Osteoblast (primary cell): ENCODE measurements at places on chromosomes 11 and 22.

DNA sequence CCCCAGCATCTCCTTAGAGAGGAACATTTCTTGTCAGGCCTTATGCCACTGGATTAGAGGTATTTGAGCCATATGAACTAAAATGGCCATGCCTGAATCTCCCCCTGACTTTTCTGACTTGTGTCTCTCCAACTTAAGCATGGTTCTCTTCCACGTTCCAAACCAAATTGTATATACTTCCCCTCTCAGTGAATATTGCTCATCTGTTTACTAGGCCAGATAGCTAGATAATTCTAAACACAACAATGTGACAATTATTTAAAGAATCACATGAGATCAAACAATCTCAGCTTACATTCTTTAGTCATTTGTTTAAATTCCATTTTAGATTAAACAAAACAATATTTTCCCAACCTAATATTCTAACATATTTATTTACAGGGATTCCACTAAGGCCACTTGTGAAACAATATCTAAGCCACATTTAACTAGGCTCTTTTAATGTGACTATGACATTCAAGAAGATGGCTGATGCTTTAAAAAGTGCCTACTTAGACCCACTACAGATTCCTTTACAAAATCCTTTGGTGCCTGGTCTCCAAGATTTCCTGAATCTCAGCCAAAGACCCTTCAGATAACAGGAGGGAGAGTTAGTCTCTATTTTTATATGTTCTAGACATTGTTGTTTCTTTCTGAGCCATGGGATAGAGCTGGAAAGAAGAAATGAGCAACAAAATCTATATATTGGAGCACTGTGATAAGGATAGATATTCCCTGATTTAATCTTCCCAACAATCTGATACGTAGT is 105.7 kb downstream of the CADM1 start:
- DNase-seq, result no peak

DNA sequence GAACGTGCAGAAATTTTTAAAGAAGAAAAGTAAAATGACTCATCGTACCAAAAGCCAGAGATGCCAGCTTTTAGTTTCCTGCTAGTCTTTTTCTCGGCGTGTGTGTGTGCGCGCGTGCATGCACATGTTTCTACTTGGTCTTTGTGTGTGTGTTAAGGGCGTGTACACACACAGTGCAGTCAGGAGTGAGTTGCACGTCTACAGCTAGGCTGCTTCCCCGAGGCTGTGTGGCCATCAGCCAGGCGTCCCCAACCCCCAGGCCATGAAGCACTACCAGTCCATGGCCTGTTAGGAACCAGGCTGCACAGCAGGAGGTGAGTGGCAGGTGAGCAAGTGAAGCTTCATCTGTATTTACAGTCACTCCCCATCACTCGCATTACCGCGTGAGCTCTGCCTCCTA is 36.4 kb downstream of the KCNQ1 start:
- no peak for DNase-seq

GRCh38 chr22:45298934-45299505 is 10.7 kb upstream of the FAM118A start:
- DNase-seq, result no peak

- DNase-seq, result peak; percentile 90
Measured at GRCh38 chr11:27861706-27862430, 161.6 kb upstream of the BDNF start.

- DNase-seq, result no peak
Measured at GRCh38 chr11:86720546-86720945, 48.1 kb upstream of the ME3 start.

DNA sequence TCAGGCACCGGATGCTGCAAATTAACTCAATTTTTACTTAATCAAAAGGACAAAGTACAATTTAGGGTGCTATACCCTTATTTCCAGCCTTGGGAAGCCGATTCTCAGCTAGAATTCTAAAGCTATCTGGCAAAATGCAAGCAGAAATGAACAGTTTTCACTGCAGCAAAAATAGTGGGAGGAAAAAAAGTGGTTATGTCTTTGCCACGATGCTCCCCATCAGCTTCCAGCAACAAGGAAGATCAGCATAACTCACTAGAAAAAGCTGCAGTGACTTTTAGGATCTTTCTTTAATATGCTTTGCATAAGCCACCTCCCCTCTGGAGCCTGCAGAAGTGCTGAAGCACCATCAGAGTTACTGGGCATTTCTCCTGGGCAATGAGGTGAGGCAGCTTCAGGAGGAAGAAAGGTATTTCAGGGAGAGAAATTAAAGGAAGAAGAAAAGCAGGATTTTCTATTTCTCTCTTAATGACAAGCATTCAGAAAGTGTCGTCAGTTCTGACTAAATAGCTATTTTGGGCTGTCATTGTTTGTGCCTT is 702.9 kb downstream of the DLG2 start:
- no peak for DNase-seq

GRCh38 chr22:27224485-27225374 is 567.3 kb downstream of the MIAT start:
- DNase-seq, result peak; percentile 72

DNA sequence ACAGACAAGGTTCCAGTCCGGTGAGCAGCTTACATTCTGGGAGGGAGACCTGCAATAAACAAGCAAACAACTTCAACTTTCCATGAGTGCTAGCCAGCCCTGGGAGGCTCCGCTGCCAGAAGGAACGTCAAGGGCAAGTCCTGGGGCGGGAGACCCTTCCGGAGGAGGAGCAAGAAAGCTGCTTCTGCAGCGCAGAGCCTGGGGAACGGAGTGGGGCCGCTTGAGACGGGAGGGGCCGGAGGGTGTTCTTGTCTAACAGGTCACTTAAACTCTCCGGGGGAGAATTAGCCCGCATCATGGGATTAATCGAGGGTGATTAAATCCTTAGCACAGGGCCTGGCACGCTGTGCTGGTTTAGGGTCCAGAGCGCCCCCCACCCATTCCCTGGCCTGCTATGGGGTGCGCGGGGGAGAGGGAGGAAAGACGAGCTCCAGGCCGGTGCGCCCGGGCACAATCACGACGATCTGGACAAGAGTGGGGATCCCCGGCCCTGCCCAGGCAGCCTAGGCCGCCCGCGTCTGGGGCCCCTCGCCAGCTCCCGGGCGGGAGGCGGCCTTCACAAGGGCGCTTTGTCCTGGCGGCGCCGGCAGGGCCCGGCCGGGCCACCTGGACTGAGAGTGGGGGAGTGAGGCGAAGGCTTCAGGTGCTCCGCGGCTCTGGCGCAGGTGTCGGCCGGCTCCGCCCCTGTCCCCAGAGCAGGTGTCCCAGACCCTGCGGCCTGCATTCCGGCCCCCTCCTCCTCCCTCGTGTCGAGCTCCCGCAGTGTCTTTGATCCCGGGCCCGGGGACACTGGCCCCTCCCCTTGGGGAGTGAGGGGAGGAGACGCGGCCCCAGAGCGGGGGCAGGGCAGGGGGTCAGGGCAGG is 663 bp upstream of the LARGE2 start:
- peak; percentile 81 for DNase-seq

DNA sequence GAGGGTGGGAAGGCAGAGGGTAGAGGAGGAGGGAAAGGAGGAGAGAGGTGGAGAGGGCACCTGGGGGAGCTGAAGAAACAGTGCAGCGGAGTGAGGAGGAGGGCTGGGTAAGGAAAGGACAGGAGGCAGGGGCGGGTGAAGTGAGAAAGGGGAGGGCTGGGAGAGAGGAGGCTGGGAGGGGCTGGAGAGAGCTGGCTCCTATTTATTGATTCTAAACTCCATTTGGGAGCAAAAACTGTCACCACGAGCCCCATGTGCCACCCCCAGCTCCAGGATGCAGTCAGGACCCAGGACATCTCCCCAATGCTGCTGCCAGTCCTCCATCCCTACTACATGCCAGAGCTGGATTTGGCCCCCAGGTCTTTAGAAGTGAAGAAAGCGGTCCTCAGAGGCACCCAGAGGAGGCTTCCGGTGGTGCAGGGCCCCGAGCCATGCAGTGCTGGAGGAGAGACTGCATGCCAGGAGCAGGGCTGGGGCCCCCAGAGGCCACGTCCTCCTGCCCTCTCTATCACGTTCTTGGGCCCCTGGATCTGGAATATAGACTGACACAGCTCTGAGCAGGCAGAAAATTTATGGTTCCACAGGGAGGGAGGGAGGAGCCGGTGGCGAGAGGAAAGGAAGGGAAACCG is 53.7 kb downstream of the SLC22A12 start:
- peak; percentile 96 for DNase-seq

GRCh38 chr22:20569059-20570058 is 61.9 kb downstream of the MED15 start:
- DNase-seq, result peak; percentile 98

DNA sequence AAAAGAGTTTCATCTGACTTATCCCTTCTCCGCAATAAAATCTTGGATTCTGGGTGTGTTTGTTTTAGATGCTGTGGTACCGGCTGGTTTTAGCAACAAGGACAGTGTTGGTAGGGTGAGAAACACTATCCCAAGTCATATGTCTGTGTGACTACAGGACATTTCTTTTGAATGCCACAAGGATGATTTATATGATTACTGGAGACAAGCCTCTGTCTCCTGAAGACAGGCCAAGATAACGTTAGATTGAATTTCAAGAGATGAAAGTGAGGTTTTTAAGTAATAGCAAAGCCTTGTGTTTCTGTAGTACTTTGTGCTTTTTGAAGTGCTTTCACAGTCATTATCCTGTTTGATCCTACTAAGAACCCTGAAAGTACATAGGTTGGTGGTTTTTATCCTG is 101.6 kb downstream of the COMMD9 start:
- no peak for DNase-seq

DNA sequence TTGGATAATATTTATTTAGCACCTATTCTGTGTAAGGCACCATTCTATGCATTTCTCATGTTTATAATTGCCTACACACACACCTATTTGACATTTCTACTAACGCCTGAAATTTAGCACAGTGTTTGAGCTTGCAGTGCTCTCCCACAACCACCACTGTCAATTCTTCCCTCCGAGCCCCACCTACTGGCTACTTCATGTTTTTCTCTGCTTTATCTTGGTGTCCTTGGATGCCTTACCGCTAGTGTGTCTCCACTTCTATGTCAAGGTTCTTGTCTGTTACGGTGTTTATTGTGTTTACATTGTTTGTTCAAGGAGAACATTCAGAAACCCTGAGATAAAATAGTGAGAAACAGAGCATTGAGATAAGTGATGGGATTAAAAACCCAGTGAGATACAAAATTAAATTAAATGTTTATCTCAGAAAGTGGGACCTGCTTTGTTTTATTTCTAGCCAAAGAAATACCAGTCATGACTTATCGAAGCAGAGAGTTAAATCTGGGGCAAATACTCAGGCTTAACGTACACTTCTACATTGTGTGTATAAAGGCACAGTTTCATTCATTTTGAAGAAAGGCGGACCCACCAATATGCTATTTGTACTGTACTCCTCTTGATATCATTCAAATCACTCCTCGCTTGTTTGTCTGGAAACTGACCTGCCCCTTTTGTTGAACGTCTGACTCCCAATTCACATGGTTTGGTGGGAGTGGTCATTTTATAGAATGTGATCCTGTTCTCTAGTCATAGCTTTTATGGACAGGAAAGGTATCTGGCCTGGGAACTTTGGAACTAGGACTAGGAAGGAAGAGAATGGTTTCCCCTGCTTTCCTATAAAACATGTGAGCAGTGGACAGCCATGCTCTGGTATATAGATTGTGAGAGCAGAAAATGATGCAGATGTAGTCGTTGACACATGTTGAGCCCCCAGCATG is 39.2 kb upstream of the SLC36A4 start:
- no peak for DNase-seq

DNA sequence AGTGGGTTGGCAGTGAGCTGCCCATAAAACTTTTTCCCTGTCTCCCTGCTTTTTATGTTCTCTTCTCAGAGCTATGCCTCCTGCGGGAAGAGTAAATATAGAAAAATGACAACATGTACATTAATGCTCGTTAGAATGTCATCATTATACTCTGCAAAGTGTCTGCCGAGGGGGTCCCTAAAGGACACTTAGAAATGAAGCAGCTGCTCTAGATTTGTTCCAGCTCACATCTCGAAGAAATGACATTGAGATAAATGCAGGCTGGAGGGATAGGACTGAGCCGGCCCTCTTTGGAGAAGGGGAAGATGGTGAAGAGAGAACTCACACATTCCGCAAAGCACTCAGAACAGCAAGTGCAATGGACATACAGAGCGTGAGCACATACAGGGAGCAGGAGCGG is 240.0 kb downstream of the NXPE2 start:
- DNase-seq, result no peak

GRCh38 chr11:119419834-119420492 is 3.0 kb downstream of the THY1 start:
- no peak for DNase-seq

DNA sequence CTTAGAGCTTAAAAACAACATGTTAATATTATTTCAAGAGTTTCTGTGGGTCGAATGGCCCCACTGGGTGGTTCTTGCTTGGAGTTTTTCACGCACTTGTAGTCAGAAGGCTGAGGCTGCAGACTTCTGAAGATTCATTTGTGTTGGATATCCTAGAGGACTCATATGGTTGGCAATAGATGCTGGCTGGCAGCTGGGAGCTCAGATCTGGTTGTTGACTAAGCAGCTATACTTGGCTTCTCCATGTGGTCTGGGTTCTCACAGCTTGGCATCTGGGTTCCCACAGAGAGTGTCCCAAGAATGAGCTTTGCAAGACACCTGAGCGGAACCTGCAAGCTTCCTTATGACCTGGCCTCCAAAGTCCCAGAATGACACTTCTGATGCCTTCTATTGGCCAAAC is 163.9 kb upstream of the ZC3H12C start:
- DNase-seq, result no peak

- DNase-seq, result no peak
Measured at GRCh38 chr11:20021771-20022362, 138.4 kb downstream of the DBX1 start.

GRCh38 chr11:13917264-13917663 is 45.3 kb upstream of the SPON1 start:
- DNase-seq, result no peak

DNA sequence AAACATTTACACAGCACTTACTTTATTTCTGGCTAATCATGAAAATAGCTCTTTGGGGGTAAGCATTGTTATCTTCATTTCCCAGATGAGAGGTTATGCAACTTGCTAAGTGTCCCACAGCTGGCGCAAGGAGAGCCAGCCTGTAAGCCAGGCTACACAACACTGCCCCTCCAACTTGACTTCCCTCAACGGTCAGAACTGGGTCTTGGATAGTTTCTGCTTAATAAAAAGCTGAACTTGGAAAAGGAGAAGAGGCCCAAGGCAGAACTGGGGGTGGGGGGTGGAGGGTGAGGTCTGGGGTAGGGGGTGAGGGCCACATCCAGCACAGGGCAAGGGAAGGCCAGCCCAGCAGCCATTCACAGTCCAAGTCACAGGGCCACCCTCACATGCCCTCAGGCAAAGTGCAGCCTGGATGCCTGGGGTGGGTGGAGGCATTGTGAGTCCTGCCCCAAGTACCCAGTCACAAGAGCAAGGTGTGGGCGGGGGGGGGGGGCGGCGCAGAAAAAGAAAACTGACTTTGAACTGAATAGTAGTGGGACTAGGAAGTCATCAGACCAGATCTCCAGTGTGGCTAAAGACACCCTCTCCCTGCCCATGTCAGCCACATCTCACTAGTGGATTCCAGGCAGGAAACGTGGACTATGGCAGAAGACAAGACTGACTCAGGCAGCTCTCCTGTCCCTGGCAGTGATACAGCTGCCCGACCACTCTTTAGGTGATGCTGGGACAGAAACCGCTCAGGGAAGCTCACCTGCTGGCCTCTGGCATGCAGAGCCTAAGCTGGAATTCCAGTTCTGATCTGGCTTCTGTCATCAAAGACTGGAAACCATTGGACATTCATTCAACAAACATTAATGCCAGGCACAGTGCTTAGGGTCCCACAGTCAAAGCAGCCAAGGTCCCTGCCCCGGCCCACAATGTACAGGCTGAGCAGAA is 52.4 kb downstream of the PACSIN2 start:
- DNase-seq, result no peak

GRCh38 chr22:31100762-31101525 is 6.4 kb downstream of the SELENOM start:
- peak; percentile 87 for DNase-seq
